ENCODE measurements at places on chromosomes 5 and 9. TPM values are rescaled to one million over a fixed set of nuclear protein-coding genes. Genes with fewer than 3 reads are reported as not detected.

NKD2 gene
- total RNA-seq: 3.3 TPM

DNA sequence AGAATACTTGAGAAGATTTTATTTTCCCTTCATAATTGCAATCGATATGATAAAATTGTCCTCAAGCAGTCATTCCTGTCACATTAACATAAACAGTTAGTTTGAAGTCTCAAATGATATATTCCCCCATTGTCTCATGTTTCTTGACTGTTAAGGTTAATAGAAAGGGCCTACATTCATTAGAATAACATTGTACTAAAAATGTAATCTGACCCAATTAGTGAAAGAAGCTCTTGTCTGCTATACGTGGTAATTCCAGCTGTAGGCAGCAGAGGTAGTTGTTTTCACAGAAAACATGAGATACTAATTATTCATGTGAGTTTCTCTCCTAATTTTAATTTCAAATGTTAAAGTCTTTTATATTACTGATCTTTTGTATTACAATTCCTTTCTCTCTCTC lies 25.9 kb upstream of the AP3B1 start:
- peaks cover 20% of the 10 kb centered on the region for H3K27me3 ChIP-seq
- H3K36me3 ChIP-seq: no peaks in the 10 kb centered on the region
- H3K4me3 ChIP-seq: no peak overlapping the region
- DNase-seq: no peak
- no peak overlapping the region for H3K27ac ChIP-seq

GRCh38 chr9:121133104-121133816 lies 58.5 kb downstream of the CNTRL start:
- H3K27ac ChIP-seq: peak overlapping the region; percentile 56
- DNase-seq: peak; percentile 93
- peak overlapping the region; percentile 64 for H3K4me3 ChIP-seq
- H3K4me1 ChIP-seq: peaks cover 51% of the 10 kb centered on the region

DNA sequence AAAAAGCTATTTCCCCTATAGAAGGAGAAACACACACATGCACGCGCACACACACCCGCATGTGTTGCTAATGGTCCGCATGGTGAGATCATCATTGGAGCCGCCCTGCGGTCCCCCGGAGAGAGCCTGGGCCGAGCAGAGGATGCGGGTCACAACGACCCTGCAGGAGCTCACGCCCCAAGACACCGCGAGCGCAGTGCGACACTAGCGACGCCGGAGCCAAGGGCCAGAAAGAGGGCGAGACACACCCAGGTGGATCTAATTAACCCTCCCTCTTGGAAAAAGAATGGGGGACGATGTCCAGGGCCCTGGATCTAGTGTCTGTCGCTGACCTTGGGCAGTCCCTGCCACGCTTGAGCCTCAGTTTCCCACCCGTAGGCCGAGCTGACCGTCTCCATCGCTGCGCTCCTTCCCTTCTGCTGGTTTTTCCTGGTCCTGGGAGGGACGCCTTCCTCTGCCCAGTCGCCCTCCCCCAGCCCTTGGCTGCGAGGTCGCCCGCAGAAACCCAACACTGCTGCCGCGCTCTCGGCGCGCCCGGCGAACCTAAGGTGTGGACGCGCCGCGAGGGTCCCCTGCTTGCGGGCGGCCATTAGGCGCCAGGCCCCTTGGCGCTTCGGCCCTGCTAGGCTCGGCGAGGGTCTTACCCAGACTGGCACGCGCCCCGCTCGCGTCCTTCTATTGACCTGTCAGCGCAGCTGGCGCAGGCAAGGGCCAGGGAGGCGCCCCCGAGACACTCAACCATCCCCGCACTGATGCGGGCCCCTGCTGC lies 47.5 kb upstream of the RNF20 start:
- no peak for DNase-seq
- no peak overlapping the region for H3K4me3 ChIP-seq
- peaks cover 63% of the 10 kb centered on the region for H3K27me3 ChIP-seq
- H3K4me1 ChIP-seq: no peaks in the 10 kb centered on the region
- no peak overlapping the region for H3K27ac ChIP-seq
- H3K36me3 ChIP-seq: no peaks in the 10 kb centered on the region

- H3K27ac ChIP-seq: no peak overlapping the region
- peaks cover 17% of the 10 kb centered on the region for H3K4me1 ChIP-seq
- DNase-seq: no peak
- no peaks in the 10 kb centered on the region for H3K27me3 ChIP-seq
- peaks cover 9% of the 10 kb centered on the region for H3K36me3 ChIP-seq
Measured at GRCh38 chr5:149775785-149776184, 45.7 kb downstream of the PPARGC1B start.

MEIKIN gene
- total RNA-seq: not detected

RNF183 gene
- total RNA-seq: 0.12 TPM

- H3K4me3 ChIP-seq: no peak overlapping the region
- H3K36me3 ChIP-seq: no peaks in the 10 kb centered on the region
- no peaks in the 10 kb centered on the region for H3K4me1 ChIP-seq
- no peaks in the 10 kb centered on the region for H3K27me3 ChIP-seq
- DNase-seq: no peak
- no peak overlapping the region for H3K27ac ChIP-seq
Measured at GRCh38 chr9:112555101-112555643, 68.5 kb downstream of the KIAA1958 start.

LHX6 gene
- total RNA-seq: not detected

- no peak overlapping the region for H3K4me3 ChIP-seq
- no peak overlapping the region for H3K27ac ChIP-seq
- no peaks in the 10 kb centered on the region for H3K36me3 ChIP-seq
Measured at GRCh38 chr9:110835859-110836271, 167.3 kb downstream of the MUSK start.

DNA sequence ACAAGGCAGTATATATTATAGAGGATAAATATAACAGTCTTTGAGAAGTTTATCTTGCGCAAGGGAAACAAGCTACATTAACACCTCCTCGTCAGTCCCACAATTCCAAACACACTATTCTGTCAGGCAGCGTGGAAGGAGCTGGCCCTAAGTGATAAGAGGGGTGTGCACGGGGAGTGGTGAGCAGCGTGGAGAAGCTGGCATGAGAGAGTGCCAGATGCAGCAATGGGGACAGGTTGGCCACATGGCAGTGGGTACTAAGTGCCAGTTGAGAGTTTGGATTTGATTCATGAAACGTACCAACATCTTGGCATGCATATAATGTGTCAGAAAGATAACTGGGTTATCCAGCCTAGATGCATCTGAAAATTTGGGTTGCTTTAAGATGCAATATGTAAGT lies 460.2 kb downstream of the ICE1 start:
- no peaks in the 10 kb centered on the region for H3K27me3 ChIP-seq
- no peak overlapping the region for H3K27ac ChIP-seq
- H3K4me1 ChIP-seq: no peaks in the 10 kb centered on the region
- no peaks in the 10 kb centered on the region for H3K36me3 ChIP-seq
- no peak for DNase-seq

DNA sequence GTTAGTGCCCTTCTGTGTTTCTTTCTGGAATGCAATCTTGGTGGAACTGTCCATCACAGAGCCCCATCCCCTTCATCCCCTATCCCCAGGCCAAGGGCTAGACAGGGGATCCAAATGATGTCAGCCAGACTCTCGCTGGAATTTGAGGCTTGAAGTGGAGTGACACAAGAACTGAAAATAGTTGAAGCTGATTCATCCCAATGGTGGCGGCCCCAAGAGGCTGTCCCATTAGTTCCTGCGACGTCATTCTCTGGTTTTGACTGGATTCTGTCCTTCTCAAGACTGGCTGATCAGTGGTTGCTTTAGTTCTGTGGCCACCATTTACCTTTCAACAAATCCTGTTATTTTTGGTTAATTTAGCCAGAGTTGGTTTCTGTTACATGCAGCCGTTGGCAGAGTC lies 59.9 kb downstream of the SUB1 start:
- H3K27ac ChIP-seq: no peak overlapping the region
- H3K27me3 ChIP-seq: no peaks in the 10 kb centered on the region
- peaks cover 4% of the 10 kb centered on the region for H3K4me1 ChIP-seq

ADAMTS19 gene
- total RNA-seq: not detected

FGF10 gene
- not detected for total RNA-seq

Measured in activated CD4-positive, alpha-beta T cell treated with anti-CD3 and anti-CD28 coated beads, Interleukin-2, amount 10 ng/mL, durations not matched to agents 24 days and 14 days (primary cell).